ENCODE measurements at places on chromosomes 5 and 9. TPM values are rescaled to one million over a fixed set of nuclear protein-coding genes. Genes with fewer than 3 reads are reported as not detected.

GRCh38 chr5:68273717-68274409 lies 58.3 kb downstream of the PIK3R1 start:
- peaks cover 64% of the 10 kb centered on the region for H3K4me1 ChIP-seq
- peaks cover 36% of the 10 kb centered on the region for H3K36me3 ChIP-seq
- H3K4me3 ChIP-seq = no peak overlapping the region
- H3K27me3 ChIP-seq = no peaks in the 10 kb centered on the region
- peak overlapping the region; percentile 9 for H3K27ac ChIP-seq

DNA sequence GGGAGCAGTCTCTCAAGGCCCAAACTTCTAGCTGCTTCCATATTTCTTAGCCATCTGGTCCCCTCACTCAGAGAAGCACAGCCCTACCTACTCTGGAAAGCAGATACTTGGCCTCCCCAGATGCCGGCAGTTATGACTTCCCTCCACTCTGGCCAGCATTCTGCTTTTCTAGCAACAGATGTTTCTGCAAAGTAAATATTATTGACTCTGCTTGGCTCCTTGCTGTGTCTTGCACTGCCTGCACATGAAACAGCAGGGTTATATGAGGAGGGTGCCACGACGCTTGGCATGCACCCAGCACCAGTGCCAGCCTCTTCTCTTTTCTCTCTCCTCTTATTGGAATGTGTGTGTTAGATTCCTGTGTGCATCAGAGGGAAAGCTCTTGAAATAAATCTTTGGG lies 99.7 kb downstream of the ARHGAP26 start:
- H3K4me1 ChIP-seq = peaks cover 49% of the 10 kb centered on the region
- no peaks in the 10 kb centered on the region for H3K27me3 ChIP-seq
- no peaks in the 10 kb centered on the region for H3K36me3 ChIP-seq
- DNase-seq = no peak
- H3K27ac ChIP-seq = no peak overlapping the region

DNA sequence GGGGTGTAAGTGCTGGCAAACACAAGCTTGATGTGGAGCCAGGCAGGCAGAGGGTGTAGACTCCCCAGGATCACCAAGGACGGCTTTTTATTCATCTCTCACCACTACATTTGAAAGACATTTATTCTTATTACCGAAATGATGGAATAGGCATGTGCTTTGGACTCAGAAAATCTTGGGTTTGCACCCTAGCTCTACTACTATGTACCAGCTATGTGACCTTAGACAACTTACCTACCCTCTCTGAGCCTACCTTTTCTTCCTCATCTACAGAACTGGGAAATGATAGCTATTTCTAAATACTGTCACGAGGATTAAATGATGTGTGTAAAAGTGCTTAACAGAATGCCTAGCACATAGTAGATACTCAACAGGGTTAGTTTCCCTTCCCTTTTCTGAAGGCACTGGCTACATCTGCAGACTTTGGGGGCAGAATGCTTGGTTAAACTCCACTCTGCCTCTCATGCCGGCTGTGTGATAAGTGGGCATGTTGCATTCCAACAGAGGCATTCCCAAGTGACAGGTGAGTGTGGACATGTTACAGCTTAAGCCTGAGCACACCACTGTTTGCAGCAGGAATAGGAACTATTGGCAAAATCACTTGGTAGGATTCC lies 94.8 kb downstream of the SLC1A3 start:
- no peaks in the 10 kb centered on the region for H3K27me3 ChIP-seq
- no peak overlapping the region for H3K4me3 ChIP-seq
- H3K4me1 ChIP-seq = no peaks in the 10 kb centered on the region
- H3K27ac ChIP-seq = no peak overlapping the region
- H3K36me3 ChIP-seq = no peaks in the 10 kb centered on the region

DNA sequence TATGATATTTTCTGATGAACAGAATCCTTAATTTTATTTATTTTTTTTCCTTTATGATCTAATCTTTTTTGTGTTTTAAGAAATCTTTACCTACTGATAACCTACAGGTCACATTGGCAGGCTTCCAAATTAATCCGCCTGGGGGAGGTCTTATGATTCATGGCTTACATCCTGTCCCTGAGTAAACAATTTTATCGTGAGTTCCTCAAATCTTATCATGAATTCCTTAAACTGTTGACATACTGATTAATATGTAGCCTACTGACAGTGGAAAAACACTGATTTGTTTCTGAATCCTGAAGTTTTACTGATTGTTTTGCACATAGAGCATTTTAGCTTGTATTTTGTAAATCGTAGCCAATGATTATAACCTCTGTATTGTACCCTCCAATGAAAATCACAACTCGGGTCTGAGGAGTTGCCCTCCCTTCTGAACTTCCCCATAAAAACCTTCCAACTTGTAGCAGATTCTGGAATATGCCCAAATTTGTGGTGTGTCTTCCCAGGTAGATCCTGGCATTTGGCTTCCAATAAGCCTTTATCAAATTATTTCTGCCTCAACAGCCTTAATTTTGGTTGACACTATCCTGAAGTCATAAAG lies 105.6 kb downstream of the VCAN start:
- no peaks in the 10 kb centered on the region for H3K27me3 ChIP-seq
- no peaks in the 10 kb centered on the region for H3K4me1 ChIP-seq
- no peak overlapping the region for H3K27ac ChIP-seq
- no peak overlapping the region for H3K4me3 ChIP-seq
- no peak for DNase-seq

DNA sequence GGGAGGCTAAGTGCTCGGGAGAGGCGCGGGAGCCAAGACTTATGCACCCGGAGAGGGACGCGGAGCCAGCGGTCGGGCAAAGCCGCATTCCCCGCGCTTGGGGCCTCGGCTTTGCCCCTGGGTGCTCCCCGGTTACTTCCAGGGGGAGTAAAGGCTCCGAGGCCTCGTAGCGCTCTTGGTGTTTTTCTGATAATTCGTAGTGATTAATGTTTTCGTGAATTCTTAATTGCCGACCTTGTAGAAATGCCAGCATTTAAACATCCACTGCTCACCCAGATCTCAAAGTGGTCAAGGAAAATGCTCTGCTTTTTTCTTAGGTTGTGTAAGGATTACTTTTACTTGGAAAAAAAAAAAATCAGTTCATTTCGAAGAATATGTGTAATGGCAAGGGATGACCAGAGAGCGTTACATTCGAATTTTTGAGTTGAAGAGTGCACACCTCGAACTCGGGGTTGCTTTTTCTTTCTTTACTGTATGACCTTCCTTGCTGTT lies 654 bp upstream of the TUT7 start:
- no peaks in the 10 kb centered on the region for H3K36me3 ChIP-seq
- peaks cover 43% of the 10 kb centered on the region for H3K4me1 ChIP-seq
- no peak for DNase-seq
- H3K4me3 ChIP-seq = peak overlapping the region; percentile 98

DNA sequence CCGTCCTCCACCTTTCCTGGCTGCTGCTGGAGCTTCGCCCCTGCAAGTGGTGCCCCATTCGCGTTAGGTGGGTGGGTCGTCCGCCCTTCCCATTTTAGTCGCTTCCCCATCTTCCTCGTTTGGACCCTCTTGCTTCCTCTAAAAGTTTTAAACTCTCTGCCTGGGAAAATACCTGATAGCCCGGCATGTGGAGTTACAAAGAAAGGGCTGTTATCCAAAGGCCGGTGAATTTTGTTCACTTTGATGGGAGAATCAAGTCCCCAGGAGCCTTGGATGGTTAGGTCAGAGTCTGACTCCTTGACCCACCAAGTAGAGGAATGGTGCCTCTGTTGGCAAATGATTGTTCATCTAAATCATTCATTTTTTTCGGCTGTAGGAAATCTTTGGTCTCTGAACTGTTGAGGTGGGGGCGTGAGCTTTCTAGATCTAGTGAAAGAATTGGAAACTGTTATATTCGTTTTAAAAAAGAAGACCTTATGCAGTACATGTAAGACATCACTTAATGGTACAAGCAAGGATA lies 29.5 kb upstream of the APC start:
- peak overlapping the region; percentile 96 for H3K4me3 ChIP-seq
- H3K4me1 ChIP-seq = peaks cover 51% of the 10 kb centered on the region
- DNase-seq = no peak
- H3K36me3 ChIP-seq = no peaks in the 10 kb centered on the region
- peak overlapping the region; percentile 95 for H3K27ac ChIP-seq

- no peaks in the 10 kb centered on the region for H3K27me3 ChIP-seq
- H3K4me1 ChIP-seq = no peaks in the 10 kb centered on the region
- no peak overlapping the region for H3K4me3 ChIP-seq
- H3K36me3 ChIP-seq = no peaks in the 10 kb centered on the region
- DNase-seq = peak; percentile 58
- no peak overlapping the region for H3K27ac ChIP-seq
Measured at GRCh38 chr9:126158588-126159429, 167.8 kb upstream of the MVB12B start.

- no peaks in the 10 kb centered on the region for H3K36me3 ChIP-seq
- H3K4me3 ChIP-seq = no peak overlapping the region
- H3K27ac ChIP-seq = peak overlapping the region; percentile 53
- DNase-seq = no peak
- peaks cover 38% of the 10 kb centered on the region for H3K4me1 ChIP-seq
Measured at GRCh38 chr5:149434162-149435014, 55.3 kb upstream of the IL17B start.

GRCh38 chr5:87116825-87117512 lies 150.7 kb upstream of the RASA1 start:
- no peaks in the 10 kb centered on the region for H3K27me3 ChIP-seq
- DNase-seq = no peak
- H3K4me3 ChIP-seq = no peak overlapping the region
- H3K4me1 ChIP-seq = no peaks in the 10 kb centered on the region
- H3K36me3 ChIP-seq = no peaks in the 10 kb centered on the region

- no peak for DNase-seq
- H3K27ac ChIP-seq = peak within 1 kb of the TSS; percentile 88
- no peaks in the 10 kb centered on the region for H3K36me3 ChIP-seq
- H3K4me3 ChIP-seq = peak within 1 kb of the TSS; percentile 75
- H3K4me1 ChIP-seq = peaks cover 26% of the 10 kb centered on the region
Measured at GRCh38 chr5:172640822-172641358, at the start of gene NEURL1B. TSS of gene NEURL1B (plus strand) at chr5:172641263. CDS start at chr5:172641407, 144 bp downstream.

DNA sequence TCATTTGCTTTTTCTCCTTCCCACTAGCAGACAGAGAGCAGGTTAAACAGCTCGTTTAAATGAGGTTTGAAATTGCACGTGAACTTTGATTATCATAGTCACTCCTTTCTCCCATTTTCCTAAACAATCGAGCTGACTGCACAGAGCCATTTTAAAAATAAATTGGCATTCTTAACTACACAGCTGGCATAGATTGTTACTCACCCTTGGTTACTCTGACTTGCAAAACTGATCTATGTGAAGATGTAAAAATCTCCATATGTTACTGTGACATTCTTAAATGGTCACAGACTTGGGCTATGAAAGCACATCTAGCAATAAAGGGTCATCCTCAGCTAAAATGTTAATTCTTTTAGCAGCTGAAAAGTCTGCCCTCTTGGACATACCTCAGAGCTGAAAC lies 368.5 kb downstream of the DTWD2 start:
- no peaks in the 10 kb centered on the region for H3K27me3 ChIP-seq
- DNase-seq = no peak
- H3K27ac ChIP-seq = no peak overlapping the region
- H3K4me1 ChIP-seq = no peaks in the 10 kb centered on the region

DNA sequence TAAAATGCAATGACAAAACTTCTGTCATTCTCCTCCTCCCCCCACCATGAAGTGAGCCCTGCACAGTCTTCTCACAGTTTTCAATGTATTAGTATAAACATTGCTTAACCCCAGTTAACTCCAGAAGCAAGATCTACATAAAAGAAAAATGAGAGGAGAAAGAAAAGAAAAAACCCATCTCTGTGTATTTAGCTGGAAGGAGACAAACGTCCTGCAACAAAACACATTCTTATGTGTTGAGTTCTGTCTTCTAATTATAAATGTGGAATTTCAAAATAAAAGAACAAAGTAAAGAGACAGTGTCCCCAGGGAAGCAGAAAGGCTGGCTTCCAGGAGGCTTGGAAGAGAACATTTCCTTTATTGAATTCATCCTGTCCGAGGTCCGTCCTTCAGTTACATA lies 491.9 kb upstream of the TUSC1 start:
- no peaks in the 10 kb centered on the region for H3K4me1 ChIP-seq
- no peaks in the 10 kb centered on the region for H3K36me3 ChIP-seq
- DNase-seq = no peak

- no peak overlapping the region for H3K4me3 ChIP-seq
- peaks cover 4% of the 10 kb centered on the region for H3K4me1 ChIP-seq
- DNase-seq = no peak
- no peaks in the 10 kb centered on the region for H3K27me3 ChIP-seq
- H3K36me3 ChIP-seq = no peaks in the 10 kb centered on the region
- no peak overlapping the region for H3K27ac ChIP-seq
Measured at GRCh38 chr9:128142061-128142460, 7.2 kb upstream of the LCN2 start.

GRCh38 chr5:38806775-38807258 lies 39.0 kb upstream of the OSMR start:
- H3K27me3 ChIP-seq = no peaks in the 10 kb centered on the region
- no peaks in the 10 kb centered on the region for H3K36me3 ChIP-seq
- H3K27ac ChIP-seq = peak overlapping the region; percentile 57
- DNase-seq = no peak
- no peak overlapping the region for H3K4me3 ChIP-seq

GRCh38 chr5:58871648-58872242 lies 288.9 kb downstream of the RAB3C start:
- H3K27ac ChIP-seq = no peak overlapping the region
- no peaks in the 10 kb centered on the region for H3K36me3 ChIP-seq
- H3K4me3 ChIP-seq = no peak overlapping the region

DNA sequence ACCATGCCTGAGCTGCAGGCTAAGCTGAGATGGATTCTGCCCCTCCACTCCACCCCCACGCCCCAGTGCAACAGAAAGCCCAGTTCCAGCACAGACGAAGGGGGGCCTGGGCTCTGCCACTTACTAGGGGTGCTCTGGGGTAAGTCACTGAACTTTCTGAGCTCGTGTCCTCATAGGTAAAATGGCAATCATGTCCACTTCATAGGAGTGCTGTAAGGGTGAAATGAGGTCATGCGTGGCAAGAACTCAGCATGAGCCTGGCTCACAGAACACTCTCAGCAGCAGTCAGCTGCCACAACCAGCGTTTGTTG lies 8.4 kb upstream of the PSD2 start:
- H3K27ac ChIP-seq = no peak overlapping the region
- H3K4me3 ChIP-seq = peak overlapping the region; percentile 52
- DNase-seq = no peak
- no peaks in the 10 kb centered on the region for H3K36me3 ChIP-seq
- no peaks in the 10 kb centered on the region for H3K27me3 ChIP-seq
- H3K4me1 ChIP-seq = peaks cover 12% of the 10 kb centered on the region

- H3K27me3 ChIP-seq = no peaks in the 10 kb centered on the region
- no peaks in the 10 kb centered on the region for H3K4me1 ChIP-seq
- no peak overlapping the region for H3K27ac ChIP-seq
- H3K4me3 ChIP-seq = no peak overlapping the region
- DNase-seq = no peak
Measured at GRCh38 chr5:159681661-159682060, 234.6 kb upstream of the ADRA1B start.

- H3K4me3 ChIP-seq = no peak overlapping the region
- no peak overlapping the region for H3K27ac ChIP-seq
- no peak for DNase-seq
- no peaks in the 10 kb centered on the region for H3K36me3 ChIP-seq
- no peaks in the 10 kb centered on the region for H3K27me3 ChIP-seq
Measured at GRCh38 chr9:36023260-36024048, 13.3 kb upstream of the RECK start.

- no peaks in the 10 kb centered on the region for H3K27me3 ChIP-seq
- no peak overlapping the region for H3K4me3 ChIP-seq
- no peaks in the 10 kb centered on the region for H3K36me3 ChIP-seq
- no peaks in the 10 kb centered on the region for H3K4me1 ChIP-seq
- no peak for DNase-seq
Measured at GRCh38 chr5:104800440-104801048, 1238.0 kb upstream of the NUDT12 start.

BARHL1 gene
- not detected for total RNA-seq

FOXE1 gene
- total RNA-seq = 7.9 TPM

DMRTA1 gene
- 0.25 TPM for total RNA-seq

SLC34A3 gene
- total RNA-seq = not detected

OBP2B gene
- total RNA-seq = not detected

AGXT2 gene
- not detected for total RNA-seq

SLC45A2 gene
- not detected for total RNA-seq

C9orf78 gene
- 36.6 TPM for total RNA-seq

GGTA1 gene
- 18.4 TPM for total RNA-seq

All from vagina (tissue), 2 donors.